ENCODE measurements at places on chromosomes 7 and 10.
A peak's percentile ranks its signal among the peaks of the same experiment; 100 is the strongest.

- DNase-seq, result no peak
- H3K27me3 ChIP-seq, result no peaks in the 10 kb centered on the region
- peak overlapping the region; percentile 91 for H3K27ac ChIP-seq
These were observed 63.1 kb downstream of the TMEM209 start for GRCh38 chr7:130141884-130142653.

GRCh38 chr10:61732629-61733278 is 70.0 kb downstream of the CABCOCO1 start:
- H3K36me3 ChIP-seq, result peaks cover 7% of the 10 kb centered on the region
- no peak for DNase-seq
- H3K4me1 ChIP-seq, result no peaks in the 10 kb centered on the region
- H3K27ac ChIP-seq, result no peak overlapping the region
- H3K27me3 ChIP-seq, result no peaks in the 10 kb centered on the region

DNA sequence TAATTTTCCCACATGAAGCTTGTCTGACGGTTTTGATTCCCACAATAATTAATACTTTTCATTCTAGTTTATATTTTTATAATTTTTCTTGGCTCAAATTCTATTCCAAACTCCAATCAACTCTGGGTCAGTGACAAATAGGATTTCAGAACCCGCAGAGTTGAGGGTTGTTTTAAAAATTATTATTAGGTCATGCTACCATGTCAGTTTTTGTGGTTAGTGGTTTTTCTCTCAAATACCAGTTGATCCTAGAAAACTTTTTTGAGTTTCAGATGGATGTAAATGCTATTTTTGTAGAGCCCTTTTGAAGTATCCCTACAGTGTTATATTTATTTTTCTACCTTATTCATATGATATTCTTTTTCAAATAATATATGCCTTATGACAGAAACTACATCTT is 237.4 kb downstream of the SEMA3D start:
- H3K27me3 ChIP-seq, result no peaks in the 10 kb centered on the region
- H3K4me1 ChIP-seq, result peaks cover 12% of the 10 kb centered on the region
- H3K4me3 ChIP-seq, result no peak overlapping the region

DNA sequence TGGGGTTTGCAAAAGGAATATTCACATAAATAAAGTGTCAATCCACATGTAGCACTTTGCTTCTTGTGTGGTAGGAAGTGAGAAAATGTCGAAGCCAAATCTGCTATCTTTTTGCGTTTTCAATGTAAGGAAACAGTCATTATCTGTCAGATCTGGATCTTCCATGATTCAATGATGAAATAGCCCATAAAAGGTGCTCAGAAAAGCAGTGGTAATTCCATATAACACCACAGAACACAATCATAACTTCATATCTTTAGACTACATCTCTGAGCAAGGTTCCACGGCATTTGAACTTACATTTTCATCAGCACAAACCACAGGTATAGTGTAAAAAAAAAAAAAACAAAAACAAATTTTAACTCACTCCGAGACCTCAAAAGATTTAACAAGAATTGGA is 39.9 kb upstream of the EGR2 start:
- no peak overlapping the region for H3K27ac ChIP-seq
- DNase-seq, result no peak
- no peaks in the 10 kb centered on the region for H3K36me3 ChIP-seq
- no peaks in the 10 kb centered on the region for H3K27me3 ChIP-seq

GRCh38 chr7:102849079-102849478 is 63.7 kb upstream of the LRRC17 start:
- peaks cover 13% of the 10 kb centered on the region for H3K4me1 ChIP-seq
- no peak overlapping the region for H3K4me3 ChIP-seq

- H3K4me3 ChIP-seq, result peak overlapping the region; percentile 77
- no peak for DNase-seq
- H3K4me1 ChIP-seq, result peaks cover 16% of the 10 kb centered on the region
- H3K36me3 ChIP-seq, result peaks cover 8% of the 10 kb centered on the region
These were observed 1.6 kb upstream of the PPA1 start for GRCh38 chr10:70234668-70235447.

DNA sequence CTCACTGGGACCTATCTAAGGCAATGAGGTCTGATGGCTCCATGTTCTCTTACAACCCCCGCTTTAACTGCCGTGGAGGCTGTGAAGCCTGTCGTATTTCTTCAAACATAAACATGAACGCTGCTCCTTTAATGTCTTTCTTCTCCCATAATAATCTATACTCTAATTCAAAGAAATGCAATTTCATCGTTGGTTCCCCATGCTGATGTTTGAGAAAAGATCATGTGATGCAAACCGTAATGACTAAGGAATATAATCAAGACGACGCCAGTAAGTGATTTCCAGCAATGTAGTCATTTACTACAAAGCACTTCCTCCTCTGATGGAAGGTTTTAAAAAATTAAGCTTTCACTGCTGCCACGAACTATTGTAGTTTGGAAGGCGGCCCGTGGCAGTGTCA is 102.6 kb upstream of the NEBL start:
- no peak overlapping the region for H3K27ac ChIP-seq
- H3K4me1 ChIP-seq, result peaks cover 19% of the 10 kb centered on the region
- no peaks in the 10 kb centered on the region for H3K36me3 ChIP-seq
- H3K4me3 ChIP-seq, result no peak overlapping the region

GRCh38 chr10:62027841-62028501 is 126.5 kb downstream of the ARID5B start:
- H3K4me3 ChIP-seq, result no peak overlapping the region
- no peaks in the 10 kb centered on the region for H3K27me3 ChIP-seq
- peaks cover 24% of the 10 kb centered on the region for H3K4me1 ChIP-seq
- peaks cover 33% of the 10 kb centered on the region for H3K36me3 ChIP-seq
